ENCODE measurements at places on chromosomes 2 and 18.

DNA sequence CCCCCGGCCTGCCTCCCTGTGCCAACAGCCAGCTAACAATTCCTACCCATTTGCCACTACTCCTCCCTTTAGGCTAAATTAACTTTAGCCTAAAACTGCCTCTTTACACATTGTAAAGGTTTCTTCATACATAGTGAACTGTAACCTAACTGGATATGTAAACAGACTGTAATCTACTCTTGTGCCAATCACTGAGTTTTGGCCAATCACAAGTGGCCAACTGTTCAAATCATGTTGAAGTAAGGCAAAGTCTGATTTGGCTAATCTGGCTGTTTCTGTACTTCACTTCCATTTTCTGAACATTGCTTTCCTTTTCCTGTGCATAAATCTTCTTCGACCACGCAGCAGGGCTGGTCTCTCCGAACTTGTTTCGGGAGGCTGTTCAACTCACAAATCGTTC, 103.6 kb upstream of the LYPD6 start:
- no peak for DNase-seq

- no peak for DNase-seq
Measured at GRCh38 chr2:18614041-18614440, 24.7 kb upstream of the NT5C1B start.

GRCh38 chr18:79924814-79925731, 26.4 kb downstream of the SLC66A2 start:
- DNase-seq = no peak

DNA sequence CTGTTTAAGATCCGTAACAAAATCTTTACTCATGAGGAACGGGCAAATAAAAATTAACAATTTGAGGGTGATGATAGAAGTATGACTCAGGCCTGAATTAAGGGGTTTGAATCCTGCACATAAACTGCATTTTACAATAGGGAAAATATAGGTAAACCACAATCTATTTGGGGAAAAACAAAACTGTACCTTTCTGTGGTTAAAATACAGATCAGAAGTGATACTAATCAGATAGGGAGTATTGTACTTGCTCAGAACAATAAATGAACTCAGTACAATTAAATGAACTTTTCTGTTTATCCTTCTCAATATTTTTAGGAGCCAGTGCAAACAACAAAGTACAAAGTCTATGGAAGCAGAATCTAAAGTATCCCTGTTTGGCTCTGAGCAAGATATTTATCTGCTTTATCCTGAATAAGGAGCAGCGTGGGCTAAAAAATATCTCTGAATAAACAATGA, 287.3 kb downstream of the ZNF385B start:
- DNase-seq = no peak

- DNase-seq = no peak
Measured at GRCh38 chr2:232361646-232362045, 16.9 kb upstream of the ALPP start.

- no peak for DNase-seq
Measured at GRCh38 chr18:3794537-3795348, 344.8 kb downstream of the TGIF1 start.

DNA sequence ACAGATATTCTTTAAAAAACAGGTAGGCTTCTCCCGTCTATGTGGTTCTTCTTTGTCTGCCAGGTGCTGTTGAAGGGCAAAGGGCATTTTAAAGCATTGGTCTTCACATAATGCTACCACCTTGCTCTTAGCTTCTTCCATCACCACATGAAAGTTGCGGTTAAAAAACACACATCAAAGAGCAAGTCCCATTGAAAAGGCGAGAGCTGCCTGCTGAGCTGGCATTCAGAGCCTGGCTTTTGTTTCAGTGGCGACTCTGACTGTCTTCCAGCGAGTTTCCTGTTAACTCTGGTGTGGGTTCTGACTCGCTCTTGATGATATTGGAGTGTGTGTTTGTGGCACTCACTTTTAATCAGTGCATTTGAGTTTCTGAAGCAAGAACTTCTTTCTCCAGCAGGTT, 624.9 kb upstream of the FANCL start:
- DNase-seq = no peak

- no peak for DNase-seq
Measured at GRCh38 chr2:120520929-120521912, 175.3 kb downstream of the INHBB start.

DNA sequence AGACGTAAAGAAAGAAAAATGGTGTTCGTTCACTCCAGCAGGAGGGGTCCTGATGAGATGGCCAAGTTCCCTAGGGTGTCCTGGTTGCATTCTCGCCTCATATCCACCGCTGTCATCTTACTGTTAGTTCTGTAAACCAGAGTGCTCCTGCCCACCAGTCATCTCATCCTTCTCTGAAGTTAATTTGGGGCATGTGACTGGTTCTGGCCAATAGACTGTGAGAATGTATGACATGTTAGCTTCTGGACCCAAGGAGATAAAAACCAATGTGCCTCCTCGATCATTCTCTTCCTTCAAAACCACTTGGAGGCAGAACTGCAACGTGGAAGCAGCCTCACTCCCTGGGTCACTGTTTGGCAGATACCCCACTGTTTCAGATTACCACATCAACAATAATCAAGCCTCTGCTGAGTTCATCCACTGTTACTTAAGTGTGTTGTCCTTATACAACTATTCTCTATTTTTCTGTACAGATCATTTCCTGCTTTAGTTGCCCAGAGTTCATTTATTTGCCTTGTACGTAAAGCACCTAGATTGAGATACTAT, 759.1 kb downstream of the TSN start:
- no peak for DNase-seq

GRCh38 chr2:189595417-189595816, 14.8 kb upstream of the SLC40A1 start:
- no peak for DNase-seq

DNA sequence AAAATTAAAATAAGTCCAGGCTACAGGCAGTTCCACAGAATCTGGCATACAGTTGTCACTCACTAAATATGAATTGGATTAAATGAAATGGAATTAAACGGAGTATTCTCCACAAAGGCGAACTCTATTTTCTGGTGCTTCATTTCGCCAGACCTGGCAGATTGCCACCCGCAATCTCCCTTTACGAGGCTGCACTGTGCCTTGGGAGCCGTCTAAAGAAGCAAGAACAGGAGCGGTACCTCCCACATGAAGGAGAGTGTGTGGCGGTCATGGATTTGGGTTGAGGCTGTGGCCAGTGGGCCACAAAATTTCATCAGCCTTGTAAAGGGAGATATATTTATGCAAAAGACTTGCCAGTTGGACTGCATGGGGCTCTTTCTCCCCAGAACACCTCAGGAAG, 151.0 kb downstream of the OSR1 start:
- no peak for DNase-seq

- no peak for DNase-seq
Measured at GRCh38 chr2:127605691-127606263, 40.2 kb upstream of the GPR17 start.

- DNase-seq = no peak
Measured at GRCh38 chr18:11925800-11926481, 17.8 kb upstream of the MPPE1 start.

GRCh38 chr2:237128026-237128703, 42.5 kb downstream of the COPS8 start:
- DNase-seq = no peak

- DNase-seq = no peak
Measured at GRCh38 chr2:227179988-227180685, 15.7 kb downstream of the COL4A3 start.

GRCh38 chr2:68709421-68709911, 25.1 kb upstream of the ARHGAP25 start:
- no peak for DNase-seq

GRCh38 chr18:45571714-45572113, 43.6 kb upstream of the SLC14A2 start:
- no peak for DNase-seq

DNA sequence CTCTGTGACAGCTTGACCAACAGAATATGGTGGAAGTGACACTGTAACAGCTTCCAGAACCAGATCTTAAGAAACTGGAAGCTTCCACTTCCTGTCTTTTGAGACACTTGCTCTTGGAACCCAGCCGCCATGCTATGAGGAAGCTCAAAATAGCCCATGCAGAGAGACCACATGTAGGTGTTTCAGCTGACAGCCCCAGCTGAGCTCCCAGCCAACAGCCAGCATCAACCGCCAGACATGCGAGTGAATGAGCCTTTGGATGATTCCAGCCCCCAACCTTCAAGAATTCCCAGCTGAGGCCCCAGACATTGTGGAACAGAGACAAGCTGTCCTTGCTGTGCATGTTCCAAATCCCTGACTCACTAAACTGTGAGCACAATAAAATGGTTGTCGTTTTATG, 27.9 kb downstream of the ACVR1 start:
- no peak for DNase-seq

DNA sequence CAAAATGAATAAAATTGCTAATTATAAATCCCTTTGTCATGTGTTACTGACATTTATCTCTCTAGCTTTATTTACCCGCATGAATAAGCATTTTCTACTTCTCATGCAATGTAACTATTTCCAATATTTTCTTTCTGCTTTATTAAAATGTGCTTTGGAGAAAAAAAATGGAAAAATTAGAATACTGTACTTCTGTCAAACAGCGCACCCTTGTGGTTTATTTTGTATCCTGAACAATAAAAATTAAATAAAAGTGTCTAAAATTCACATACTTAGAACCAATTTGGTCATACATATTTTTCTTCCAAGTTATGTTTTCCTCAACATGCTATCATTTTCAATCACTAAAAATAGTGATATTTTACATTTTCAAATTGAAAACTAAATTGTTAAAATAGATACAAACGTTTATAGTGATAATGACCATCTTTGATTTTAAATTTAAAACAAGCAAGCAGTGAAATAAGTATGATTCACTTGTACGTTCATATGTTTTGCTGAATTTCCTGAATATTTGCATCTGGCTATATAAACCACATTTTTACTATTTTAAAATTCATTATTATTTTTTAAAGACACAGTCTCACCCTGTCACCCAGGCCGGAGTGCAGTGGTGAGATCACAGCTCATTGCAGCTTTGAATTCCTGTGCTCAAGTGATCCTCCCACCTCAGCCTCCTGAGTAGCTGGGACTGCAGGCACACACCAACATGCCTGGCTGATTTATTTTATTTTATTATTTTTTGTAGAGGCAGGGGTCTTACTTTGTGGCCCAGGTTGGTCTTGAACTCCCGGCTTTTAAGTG, 95.9 kb upstream of the GRB14 start:
- DNase-seq = no peak

DNA sequence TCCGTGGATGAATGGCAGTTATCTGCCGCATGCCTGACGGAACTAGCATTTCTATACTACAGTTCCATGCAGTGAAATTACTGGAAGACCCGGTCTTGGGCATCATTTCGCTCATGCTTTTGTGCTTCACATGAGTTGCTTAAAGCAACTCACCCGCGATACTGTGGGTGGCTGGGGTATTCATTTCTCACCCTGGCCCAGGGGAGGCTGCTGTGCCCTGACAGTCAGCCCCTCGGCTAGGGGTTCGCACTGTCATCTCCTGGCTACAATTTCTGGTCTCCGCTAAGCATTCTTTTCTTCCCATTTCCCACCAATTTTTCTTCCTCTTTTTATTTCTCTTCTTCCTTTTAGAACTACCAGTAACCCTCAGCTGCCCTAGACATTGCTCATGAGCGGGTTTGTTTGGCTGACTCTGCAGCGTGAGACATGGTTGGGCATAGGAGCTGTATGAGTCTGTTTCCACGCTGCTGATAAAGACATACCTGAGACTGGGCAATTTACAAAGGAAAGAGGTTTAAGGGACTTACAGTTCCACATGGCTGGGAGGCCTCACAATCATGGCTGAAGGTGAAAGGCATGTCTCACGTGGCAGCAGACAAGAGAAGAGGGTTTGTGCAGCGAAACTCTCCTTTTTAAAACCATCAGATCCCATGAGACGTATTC, 16.5 kb upstream of the CNDP2 start:
- no peak for DNase-seq

DNA sequence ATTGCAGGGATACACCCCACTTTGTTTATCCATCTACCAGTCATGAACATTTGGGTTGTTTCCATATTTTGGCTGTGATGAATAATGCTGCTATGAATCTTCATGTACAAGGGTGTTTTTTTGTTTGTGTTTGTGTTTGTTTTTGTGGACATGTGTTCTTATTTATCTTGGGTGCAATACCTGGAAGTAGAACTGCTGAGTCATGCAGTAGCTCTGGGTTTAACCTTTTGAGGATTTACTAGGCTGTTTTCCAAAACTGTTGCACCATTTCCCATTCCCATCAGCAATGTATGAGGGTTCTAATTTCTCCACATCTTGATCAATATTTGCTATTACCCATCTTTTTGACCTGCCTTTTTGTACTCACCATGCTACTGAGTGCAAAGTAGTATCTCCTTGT, 140.0 kb upstream of the CYP1B1 start:
- no peak for DNase-seq

GRCh38 chr2:16525265-16525887, 140.3 kb downstream of the CYRIA start:
- no peak for DNase-seq

- DNase-seq = no peak
Measured at GRCh38 chr2:190311893-190312634, 7.6 kb downstream of the HIBCH start.

DNA sequence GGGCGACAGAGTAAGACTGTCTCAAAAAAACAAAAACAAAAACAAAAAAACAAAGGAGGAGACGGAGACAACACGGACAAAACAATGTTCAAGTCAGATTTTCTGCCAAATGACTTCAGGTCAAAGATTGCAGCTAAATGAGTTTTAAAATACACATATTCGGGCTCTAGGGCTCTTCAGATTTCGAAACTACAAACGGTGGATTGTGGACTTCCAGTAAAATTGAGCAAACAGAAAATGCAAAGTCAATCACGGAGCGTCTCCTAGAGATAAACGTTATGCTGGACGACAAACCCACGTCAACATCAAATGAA, 558 bp downstream of the MRPS5 start:
- no peak for DNase-seq

GRCh38 chr2:231294116-231294515, 95.7 kb downstream of the ARMC9 start:
- DNase-seq = no peak
